ENCODE measurements at places on chromosomes 1 and 21.

DNA sequence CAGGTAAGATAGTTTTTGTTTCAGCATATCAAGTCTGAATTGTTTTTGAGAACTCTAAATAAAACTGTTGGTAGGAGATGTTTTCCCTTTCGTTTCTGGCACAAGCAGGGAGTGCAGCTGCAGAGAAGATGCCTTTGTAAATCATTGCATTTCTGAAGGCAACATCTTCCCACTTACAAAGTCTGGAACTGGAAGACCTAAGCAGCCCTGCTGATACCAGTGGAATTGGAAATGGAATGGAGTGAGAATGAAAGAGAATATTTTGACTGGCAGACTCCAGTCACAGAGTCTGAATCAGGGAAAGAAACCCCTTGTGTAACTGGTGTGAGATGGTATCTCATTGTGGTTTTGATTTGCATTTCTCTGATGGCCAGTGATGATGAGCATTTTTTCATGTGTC, 815.6 kb downstream of the LTN1 start:
- no peak for DNase-seq

DNA sequence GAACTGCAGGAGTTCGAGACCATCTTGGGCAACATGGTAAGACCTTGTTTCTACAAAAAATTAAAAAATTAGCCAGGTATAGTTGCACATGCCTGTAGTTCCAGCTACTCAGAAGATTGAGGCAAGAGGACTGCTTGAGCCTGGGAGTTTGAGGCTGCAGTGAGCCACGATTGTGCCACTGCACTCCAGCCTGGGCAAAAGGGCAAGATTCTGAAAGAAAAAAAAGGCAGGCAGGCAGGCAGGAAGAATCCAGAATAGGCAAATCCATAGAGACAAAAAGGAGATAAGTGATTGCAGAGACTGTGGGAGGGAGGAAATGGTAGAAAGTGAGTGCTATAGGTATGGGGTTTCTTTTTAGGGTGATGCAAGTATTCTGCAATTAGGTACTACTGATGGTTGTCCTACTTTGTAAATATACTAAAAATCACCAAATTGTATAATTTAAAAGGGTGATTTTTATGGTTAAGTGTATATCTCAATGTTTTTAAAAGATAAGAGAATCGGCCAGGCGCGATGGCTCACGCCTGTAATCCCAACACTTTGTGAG, 29.4 kb downstream of the ZZZ3 start:
- no peak for DNase-seq

- DNase-seq: no peak
Measured at GRCh38 chr1:90262791-90263190, 267.9 kb downstream of the ZNF326 start.

DNA sequence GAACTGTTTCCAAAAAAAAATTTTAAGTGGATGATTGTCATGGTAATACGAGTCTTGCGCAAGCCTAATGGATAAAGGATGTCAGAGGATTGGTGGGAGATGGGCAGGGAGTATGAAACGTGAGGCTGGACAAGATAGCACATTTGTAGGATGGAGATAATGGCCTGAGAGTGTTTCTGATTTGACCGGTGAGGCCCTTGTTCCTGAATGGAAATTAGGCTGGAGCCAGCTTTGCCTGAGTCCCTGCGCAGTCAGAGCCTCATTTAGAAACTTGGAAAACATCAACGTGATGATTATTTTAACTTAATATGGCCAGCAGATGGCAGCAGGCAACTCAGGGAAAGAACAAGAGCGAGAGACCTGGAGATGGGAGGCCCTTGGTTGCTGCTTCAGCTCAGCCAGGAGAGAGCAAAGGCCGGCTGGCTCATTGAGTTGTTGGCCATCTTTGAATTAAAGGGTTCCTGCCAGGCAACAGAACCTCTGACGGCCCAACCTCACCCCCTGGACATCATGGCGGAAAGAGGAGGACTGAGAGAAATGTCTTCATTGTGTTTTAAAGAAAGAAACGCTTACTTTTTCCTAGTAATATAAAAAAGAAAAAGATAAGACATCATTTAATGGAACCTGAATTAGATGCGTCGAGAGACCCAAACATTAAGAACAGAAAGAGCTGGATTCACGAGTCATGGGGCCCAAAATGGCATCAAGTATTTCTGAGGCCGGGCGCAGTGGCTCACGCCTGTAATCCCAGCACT, 80.3 kb downstream of the SELENOF start:
- peak; percentile 71 for DNase-seq

DNA sequence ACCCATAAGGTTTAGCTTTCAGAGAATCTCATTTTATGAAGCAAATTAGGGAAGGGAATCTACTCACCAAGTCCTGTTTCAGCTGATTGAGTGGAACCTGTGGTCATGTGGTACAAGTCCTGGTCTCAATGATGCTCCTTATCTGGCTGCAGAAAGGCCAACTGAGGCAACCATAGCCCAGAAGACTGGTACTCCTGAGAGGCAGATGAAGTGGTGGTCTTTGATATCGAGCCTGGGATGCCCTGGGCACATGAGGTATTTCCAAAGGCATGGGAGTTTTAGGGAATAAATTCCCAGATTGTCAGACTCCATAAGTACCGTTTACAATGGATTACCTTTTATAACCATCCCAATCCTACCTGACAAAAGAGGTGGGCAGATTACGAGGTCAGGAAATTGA, 3.3 kb downstream of the MX1 start:
- DNase-seq: no peak

DNA sequence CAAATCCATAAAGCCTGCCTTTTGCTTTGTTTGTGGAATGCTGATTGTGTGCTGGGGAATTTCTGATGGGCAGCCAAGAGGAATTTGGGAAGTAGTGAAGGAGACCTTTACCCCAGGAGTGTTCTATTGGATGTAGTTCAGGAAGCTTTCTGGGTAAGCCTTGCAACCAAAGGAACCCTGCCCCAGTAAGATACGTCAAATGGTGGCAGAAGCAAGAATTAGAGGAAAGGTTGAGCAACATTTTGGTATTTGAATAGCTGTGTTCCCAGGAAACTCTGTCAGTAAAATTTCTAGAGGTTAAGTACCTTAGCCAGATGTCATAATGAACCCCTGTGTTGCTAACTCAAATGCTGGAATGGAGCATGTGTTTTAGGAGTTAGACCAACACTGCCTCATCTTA, 6.4 kb downstream of the MGST3 start:
- DNase-seq: no peak

GRCh38 chr1:97849345-97850340, 71.2 kb downstream of the DPYD start:
- DNase-seq: no peak

GRCh38 chr1:236659792-236660587, 26.3 kb upstream of the ACTN2 start:
- no peak for DNase-seq

GRCh38 chr1:116375887-116376728, 3.1 kb downstream of the ATP1A1 start:
- DNase-seq: peak; percentile 36

GRCh38 chr1:186899577-186899976, 70.8 kb downstream of the PLA2G4A start:
- no peak for DNase-seq

GRCh38 chr1:8512504-8512903, 194.6 kb downstream of the SLC45A1 start:
- no peak for DNase-seq

DNA sequence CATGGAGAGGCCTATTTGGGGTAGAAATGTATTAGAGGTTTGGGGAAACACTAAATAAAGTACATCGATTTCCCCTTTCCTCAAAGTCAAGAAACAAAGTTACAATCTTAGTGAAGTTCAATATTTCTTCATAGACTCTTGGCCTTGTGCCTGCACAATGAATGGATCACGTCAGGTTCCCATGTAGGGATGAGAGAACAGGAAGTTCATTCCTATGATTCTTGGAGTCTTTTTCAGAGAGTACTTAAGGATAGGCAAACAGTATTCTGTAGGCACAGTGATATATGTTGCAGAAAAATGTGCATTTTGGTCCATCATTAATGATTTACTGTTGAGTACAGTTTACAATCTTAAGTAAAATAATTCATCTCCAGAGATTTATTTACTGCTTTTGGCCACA, 275.5 kb downstream of the RGS7 start:
- DNase-seq: no peak

GRCh38 chr1:110002695-110003094, 18.1 kb downstream of the AHCYL1 start:
- DNase-seq: no peak

DNA sequence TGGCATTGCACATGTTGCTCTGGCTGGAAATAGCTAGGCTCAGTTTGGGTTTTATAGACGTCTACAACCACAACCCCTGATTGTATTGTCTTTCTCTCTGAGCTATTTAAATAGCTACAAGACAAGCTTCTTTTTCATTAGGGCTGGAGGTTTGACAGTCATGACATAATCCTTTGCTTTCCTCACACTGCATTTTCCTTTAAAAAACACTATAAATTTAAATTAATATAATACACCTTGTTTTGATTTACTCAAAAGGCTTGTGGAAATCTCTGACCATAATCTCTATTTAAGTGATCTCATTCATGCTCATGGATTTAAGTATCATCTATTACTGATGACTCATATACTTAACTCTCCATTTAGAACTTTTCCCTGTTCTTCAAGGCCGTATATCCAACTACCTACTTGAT, 50.4 kb upstream of the PTGFR start:
- DNase-seq: no peak

DNA sequence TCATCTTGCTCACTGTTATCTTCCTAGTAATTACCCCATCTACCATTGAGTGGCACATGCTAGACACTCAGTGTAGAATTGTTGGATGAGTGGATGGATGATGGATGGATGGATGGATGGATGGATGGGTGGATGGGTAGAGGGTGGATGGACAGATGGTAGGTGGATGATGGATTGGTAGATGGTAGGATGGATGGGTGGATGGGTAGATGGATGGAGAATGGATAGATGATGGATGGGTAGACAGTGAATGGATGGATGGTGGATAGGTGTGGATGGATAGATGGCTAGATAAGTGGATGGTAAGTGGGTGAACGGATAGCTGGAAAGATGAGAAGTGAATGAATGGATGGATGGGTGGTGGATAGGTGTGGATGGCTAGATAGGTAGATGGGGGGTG, 165.3 kb upstream of the KLHDC7A start:
- no peak for DNase-seq

DNA sequence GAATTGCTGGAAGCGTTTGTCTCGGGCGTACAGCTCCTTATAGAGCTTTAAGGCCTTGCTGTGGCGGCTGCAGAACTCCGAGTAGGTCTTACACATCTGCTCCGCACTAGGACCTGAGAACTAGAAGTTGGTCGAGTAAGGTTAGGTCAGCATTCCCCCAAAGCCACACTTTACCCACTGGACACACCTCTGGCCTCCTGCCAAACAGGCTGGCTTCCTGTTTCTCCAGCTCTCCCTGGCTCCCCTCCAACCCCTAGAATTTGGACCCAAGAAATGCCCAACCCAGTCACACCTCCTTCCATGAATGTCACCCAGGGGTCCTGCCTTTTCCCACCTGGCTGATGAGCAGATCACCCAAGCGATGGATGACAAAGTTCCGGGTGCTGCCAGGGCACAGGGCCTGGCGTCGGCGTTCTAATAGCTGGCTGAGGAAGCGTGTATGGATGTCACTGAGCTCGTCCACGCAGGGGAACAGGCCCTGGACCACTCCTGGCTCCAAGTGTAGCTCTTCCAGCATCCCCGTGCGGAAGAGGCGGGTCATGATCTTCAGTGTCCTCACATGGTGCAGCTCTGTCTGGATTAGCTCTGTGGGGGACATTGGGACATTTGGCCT, 15.6 kb downstream of the ARHGEF2 start:
- DNase-seq: no peak

DNA sequence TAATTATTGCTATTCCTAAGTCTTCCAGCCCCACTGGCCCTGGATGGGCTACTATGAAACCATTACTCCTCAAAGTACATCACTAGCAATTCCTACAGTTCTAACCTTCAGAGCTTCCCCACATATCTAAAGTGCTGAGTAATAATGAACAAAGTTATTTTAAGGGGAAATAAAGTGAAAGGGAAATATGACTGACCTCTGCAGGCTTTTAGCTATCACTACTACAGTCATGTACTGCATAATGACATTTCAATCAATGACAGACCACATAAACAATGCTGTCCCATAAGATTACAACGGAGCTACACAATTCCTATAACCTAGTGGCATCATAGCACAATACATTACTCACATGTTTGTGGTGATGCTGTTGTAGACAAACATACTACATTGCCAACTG, 32.5 kb upstream of the ASPM start:
- DNase-seq: no peak

- DNase-seq: peak; percentile 82
Measured at GRCh38 chr1:48661726-48662463, 114.8 kb downstream of the BEND5 start.

- no peak for DNase-seq
Measured at GRCh38 chr21:16116069-16116468, 386.3 kb downstream of the USP25 start.

GRCh38 chr1:224563666-224564065, 52.5 kb upstream of the CNIH3 start:
- peak; percentile 97 for DNase-seq

DNA sequence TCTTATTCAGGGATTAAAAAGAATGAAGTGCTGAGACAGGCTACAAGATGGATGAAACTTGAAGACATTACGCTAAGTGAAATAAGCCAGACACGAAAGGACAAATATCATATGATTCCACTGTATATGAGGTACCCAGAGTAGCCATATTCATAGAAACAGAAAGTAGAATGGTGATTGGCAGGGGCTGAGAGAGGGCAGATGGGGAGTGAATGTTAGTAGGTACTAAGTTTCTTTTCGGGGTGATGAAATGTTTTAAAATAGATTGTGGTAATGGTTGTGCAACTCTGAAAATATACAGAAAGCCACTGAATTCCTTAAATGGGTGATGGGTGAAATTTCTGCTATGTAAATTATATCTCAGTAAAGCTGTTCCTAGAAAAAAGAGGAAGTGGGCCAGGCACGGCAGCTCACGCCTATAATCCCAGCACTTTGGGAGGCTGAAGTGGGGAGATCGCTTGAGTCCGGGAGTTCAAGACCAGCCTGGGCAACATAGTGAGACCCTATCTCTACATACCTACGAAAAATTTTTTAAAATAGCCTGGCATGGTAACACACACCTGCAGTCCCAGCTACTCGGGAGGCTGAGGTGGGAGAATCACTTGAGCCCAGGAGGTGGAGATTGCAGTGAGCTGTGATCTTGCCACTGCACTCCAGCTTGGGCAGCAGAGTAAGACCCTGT, 15.9 kb downstream of the SLC27A3 start:
- DNase-seq: no peak

DNA sequence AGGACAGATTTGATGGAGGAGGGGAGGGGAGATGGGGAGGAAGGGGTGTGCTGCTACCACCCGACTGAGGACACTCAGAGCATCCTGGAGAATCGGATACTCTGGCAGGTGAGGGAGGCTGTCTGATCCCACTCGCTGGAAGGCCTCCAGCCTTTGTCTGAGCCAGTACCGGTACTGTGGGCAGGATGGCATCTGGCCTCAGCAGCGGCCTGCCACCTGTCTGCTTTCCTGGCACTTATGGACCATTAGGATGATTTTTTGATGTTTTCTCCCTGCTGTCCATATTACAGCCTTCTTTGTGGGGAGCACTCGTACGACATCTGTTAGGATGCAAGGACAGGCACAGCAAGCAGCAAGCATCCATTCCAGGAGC, 11.5 kb downstream of the ATP2B4 start:
- DNase-seq: peak; percentile 38
